ENCODE measurements at places on chromosomes 6 and 20. TPM values are rescaled to one million over a fixed set of nuclear protein-coding genes. Genes with fewer than 3 reads are reported as not detected.

SLC17A3 gene
- total RNA-seq, result not detected

RIMS4 gene
- 0.13 TPM for total RNA-seq

SLCO4A1 gene
- 0.13 TPM for total RNA-seq

DST gene
- 818 TPM for total RNA-seq

SLC22A16 gene
- total RNA-seq, result not detected

SNAI1 gene
- 4.6 TPM for total RNA-seq

FAM110A gene
- 7.0 TPM for total RNA-seq

GPLD1 gene
- total RNA-seq, result 2.2 TPM

MYO6 gene
- total RNA-seq, result 19.9 TPM

TNFRSF6B gene
- total RNA-seq, result 5.4 TPM

LRFN2 gene
- total RNA-seq, result not detected

BCAS4 gene
- 5.5 TPM for total RNA-seq

TCF15 gene
- total RNA-seq, result not detected

CD24 gene
- 4.2 TPM for total RNA-seq

TOP1 gene
- total RNA-seq, result 11.2 TPM

PTK7 gene
- total RNA-seq, result 28.3 TPM

SLC26A8 gene
- total RNA-seq, result not detected

SCUBE3 gene
- 3.4 TPM for total RNA-seq

ERGIC3 gene
- 412 TPM for total RNA-seq

SOX4 gene
- total RNA-seq, result 39.6 TPM

ADGRF1 gene
- not detected for total RNA-seq

Measured in articular chondrocyte of knee joint (primary cell).